ENCODE measurements at places on chromosomes 11 and 22. TPM values are rescaled to one million over a fixed set of nuclear protein-coding genes. Genes with fewer than 3 reads are reported as not detected.

The TMEM121B gene
- 0.17 TPM for total RNA-seq

- no peaks in the 10 kb centered on the region for H3K27me3 ChIP-seq
- DNase-seq: no peak
- peaks cover 72% of the 10 kb centered on the region for H3K36me3 ChIP-seq
- H3K4me3 ChIP-seq: no peak overlapping the region
Measured at GRCh38 chr11:9473408-9473807, 12.6 kb downstream of the ZNF143 start.

The KDM4D gene
- total RNA-seq: 0.93 TPM

The KCNJ1 gene
- 0.20 TPM for total RNA-seq

- H3K4me1 ChIP-seq: no peaks in the 10 kb centered on the region
- no peak for DNase-seq
- H3K4me3 ChIP-seq: no peak overlapping the region
- H3K27ac ChIP-seq: no peak overlapping the region
- H3K27me3 ChIP-seq: peaks cover 11% of the 10 kb centered on the region
Measured at GRCh38 chr11:57905439-57905838, 118.2 kb upstream of the OR9Q1 start.

The SPCS2 gene
- total RNA-seq: 138 TPM

The NPTXR gene
- 0.13 TPM for total RNA-seq

The PGGHG gene
- total RNA-seq: 74.1 TPM

The SPON1 gene
- not detected for total RNA-seq

- H3K27ac ChIP-seq: no peak overlapping the region
- no peaks in the 10 kb centered on the region for H3K4me1 ChIP-seq
- no peak overlapping the region for H3K4me3 ChIP-seq
- no peaks in the 10 kb centered on the region for H3K36me3 ChIP-seq
- peaks cover 4% of the 10 kb centered on the region for H3K27me3 ChIP-seq
Measured at GRCh38 chr22:22786301-22787115, 101.1 kb upstream of the IGLL5 start.

DNA sequence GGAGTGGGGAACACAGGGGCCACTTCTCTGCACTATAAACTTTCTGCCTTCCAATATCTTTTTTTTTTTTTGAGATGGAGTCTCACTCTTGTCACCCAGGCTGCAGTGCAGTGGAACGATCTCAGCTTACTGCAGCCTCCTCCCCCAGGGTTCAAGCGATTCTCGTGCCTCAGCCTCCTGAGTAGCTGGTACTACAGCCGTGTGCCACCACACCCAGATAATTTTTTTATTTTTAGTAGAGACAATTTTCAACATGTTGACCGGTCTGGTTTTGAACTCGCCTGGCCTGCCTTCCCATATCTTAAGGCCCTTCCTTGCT, 1.7 kb downstream of the SLC3A2 start:
- H3K27me3 ChIP-seq: no peaks in the 10 kb centered on the region
- DNase-seq: no peak
- peaks cover 69% of the 10 kb centered on the region for H3K36me3 ChIP-seq
- H3K4me1 ChIP-seq: peaks cover 46% of the 10 kb centered on the region

DNA sequence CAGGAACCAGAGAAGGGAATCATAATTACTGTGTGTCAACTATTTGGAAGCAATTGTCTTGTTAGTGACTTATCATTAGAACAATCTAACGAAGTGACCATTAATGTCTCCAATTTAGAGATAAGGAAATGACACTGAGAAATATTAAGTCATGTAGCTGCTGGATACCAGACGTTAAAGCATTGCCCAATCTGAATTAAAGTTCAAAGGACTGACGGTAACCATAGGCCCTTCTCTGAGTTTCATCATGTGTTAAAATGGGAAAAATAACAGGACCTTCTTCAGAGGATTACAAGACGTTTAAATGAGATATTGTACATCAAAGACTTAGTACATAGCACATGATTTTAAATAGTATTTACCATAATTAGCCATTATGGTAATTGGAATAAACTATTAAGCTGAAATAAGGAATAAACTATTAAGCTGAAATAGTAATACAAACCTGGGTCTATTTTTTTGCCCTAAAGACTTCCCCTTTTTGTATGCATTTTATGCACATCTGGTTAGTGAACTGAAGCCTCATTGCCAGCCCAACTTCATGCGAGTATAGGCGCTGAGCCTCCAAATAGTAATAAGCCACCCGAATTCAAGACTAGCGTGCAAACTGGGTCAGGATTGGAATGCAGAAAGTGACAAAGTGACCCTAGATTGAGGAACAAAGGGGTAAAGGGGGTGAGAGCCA, 41.0 kb downstream of the GLYATL1 start:
- H3K4me1 ChIP-seq: peaks cover 15% of the 10 kb centered on the region
- no peak for DNase-seq
- no peaks in the 10 kb centered on the region for H3K27me3 ChIP-seq
- H3K27ac ChIP-seq: no peak overlapping the region
- H3K36me3 ChIP-seq: peaks cover under 1% of the 10 kb centered on the region

DNA sequence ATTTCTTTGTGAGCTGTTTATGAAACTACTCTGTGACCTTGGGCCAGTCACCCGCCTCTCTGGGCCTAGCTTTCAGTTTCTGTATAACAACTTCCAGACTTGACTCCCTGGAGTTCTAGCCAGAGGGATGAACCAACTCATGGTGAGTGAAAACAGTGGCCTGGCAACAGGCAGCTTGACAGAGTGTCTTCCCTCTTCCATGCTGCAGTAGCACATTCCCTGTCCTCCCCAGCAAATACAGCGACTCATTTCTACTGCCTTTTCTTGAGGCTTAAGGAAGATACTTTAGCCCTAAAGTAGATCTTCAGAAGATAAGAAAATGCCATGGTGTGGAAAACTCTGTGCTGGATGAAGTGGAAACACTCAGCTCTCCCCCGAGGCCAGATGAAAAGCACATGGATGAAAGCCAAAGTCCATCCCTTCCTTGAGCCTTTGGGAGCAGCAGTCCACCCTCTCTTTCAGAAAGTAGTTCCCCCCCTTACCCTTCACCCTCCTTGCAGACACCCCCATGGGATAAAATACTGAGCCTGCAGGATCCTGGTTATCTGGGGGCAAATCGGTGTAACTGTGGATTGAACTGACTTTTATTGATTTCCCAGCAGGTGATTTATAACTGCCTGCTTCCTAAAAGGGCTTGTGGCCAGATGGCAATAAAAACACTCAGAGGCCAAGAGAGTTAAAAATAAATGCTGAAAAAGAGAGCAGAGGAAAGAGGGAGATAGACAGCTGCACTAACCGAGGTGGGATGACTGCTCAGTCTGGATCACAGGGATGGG, 24.1 kb downstream of the IRAG1 start:
- H3K4me3 ChIP-seq: no peak overlapping the region
- no peak overlapping the region for H3K27ac ChIP-seq
- H3K36me3 ChIP-seq: no peaks in the 10 kb centered on the region
- H3K27me3 ChIP-seq: peaks cover 7% of the 10 kb centered on the region
- peaks cover 10% of the 10 kb centered on the region for H3K4me1 ChIP-seq
